ENCODE measurements at places on chromosomes 7 and 10.

GRCh38 chr10:60414877-60415585, 25.4 kb upstream of the ANK3 start:
- DNase-seq, result no peak

DNA sequence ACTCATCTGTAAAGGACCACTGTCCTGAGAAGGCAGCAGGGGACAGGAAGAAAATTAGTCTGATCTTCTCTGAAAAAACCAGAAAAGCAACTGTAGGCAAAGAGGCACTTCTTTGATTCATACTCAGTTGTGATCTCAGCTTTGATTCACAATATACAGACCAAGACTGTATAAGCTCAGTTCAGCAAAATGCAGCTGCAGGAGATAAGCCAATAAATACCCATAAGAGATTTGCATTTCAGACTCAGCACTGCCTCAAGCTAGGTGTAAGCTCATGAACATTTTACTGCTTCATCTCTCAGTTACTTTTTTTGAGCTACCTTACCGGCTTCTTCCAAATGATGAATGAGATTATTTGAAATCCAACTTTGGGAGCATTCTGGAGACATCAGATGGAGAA, 64.2 kb upstream of the LYZL1 start:
- DNase-seq, result no peak

GRCh38 chr7:118449797-118450567, 225.5 kb downstream of the ANKRD7 start:
- DNase-seq, result no peak

- DNase-seq, result no peak
Observed at GRCh38 chr10:26737730-26738129, 40.2 kb downstream of the PDSS1 start.

DNA sequence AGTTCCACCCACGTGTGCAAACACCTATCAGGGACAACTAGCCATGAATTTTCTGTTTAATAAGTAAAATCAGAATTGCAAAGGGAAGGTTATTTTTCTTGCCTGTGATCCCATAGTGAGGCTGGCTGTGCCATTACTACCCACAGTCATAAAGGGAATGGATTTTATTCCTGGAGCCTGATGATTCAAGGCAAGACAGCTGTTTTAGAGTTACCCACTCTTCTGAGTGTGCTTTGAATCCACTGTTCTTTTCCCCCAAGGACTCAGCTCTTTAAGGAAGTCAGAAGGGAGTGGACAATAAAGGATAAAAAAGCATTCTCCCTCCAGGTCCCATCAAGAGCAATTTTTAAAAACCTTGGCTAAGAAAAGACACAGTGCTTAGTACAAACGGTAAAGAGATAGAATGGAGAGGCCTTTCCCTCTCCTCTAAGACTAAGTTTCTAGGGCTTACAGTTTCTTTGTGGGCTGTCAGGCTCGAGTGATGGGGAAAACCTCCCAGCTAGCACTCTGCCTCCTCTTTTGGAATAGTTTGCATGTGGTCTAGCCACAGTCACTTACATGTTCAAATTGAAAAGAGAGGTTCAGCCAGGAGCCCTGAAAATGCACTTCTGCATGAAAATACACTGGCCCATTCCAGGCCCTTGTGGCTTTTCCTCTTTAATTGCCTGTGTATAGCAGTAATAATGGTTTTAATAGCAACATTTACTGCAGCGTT, 5.1 kb upstream of the LRRC4 start:
- no peak for DNase-seq

GRCh38 chr7:26554952-26555351, 263.3 kb downstream of the SNX10 start:
- DNase-seq, result no peak

- no peak for DNase-seq
Observed at GRCh38 chr7:11758627-11759111, 73.3 kb downstream of the THSD7A start.

DNA sequence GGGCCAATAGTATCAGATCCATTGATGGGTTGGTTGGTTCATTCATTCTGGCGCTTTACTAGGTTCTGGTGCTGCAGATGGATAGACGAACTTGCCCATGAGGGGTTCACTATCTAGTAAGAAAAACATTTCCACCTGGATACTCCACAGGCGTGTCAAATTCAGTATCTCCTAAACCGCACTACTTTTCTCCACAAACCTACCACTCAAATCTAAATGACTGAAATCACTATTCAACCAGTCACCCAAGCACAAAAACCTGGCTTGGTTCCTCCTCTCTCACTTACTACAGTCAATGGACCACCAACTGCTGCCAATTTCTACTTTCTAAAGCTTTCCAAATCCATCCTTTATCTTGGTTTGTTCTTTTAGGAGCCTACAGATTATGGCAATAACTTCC, 572 bp downstream of the AGK start:
- DNase-seq, result no peak

GRCh38 chr10:33183655-33184054, 150.8 kb downstream of the NRP1 start:
- no peak for DNase-seq

- DNase-seq, result no peak
Observed at GRCh38 chr10:93206652-93207051, 133.0 kb downstream of the CYP26A1 start.

GRCh38 chr10:98340940-98341310, 72.9 kb upstream of the LOXL4 start:
- no peak for DNase-seq

GRCh38 chr10:1401071-1401965, 336.0 kb downstream of the ADARB2 start:
- no peak for DNase-seq

GRCh38 chr10:11225935-11226334, 208.3 kb downstream of the CELF2 start:
- no peak for DNase-seq

GRCh38 chr10:47264797-47265281, 35.2 kb upstream of the GDF10 start:
- DNase-seq, result no peak

DNA sequence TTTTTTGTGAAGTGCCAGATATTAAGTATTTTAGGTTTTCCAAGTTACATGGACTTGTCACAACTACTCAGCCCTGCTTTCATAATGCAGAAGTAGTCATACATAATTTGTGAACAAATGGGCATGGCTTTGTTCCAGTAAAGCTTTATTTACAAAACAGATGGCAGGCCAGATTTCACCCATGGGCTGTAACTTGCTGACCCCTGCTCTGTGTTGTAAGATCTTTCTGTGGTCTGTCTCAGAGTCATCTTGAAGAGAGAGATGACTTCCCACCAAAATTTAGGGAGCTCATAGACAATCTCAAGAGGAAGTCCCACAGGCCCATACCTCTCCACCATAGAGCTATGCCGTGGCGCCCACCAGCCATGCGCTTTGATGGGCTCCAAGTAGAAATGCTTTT, 616.1 kb downstream of the LRMDA start:
- DNase-seq, result no peak

Measured in right renal pelvis (tissue), 4 donors.